ENCODE measurements at places on chromosomes 5 and 9.

- no peak for DNase-seq
Measured at GRCh38 chr5:142292249-142292648, 32.6 kb downstream of the SPRY4 start.

DNA sequence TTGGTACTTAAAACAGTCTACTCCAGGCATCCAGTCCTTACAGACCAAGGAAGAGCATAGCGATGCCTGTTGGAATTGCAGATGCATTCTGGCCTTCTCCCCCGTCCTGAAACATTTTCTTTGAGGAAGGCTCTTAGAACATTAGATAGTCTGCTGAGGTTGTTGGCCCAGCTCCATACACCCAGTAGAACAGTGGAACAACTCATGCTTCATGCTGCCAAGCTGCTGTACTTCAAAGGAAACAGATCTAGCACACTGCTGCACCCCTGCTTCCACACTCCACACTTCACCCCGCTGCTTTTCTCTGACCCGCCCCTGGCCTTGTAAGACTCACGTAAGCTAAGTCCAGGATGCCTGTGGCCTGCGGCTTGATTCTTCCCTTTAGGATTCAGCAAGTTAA lies 33.4 kb upstream of the NCS1 start:
- DNase-seq: peak; percentile 61

- DNase-seq: no peak
Measured at GRCh38 chr9:68841276-68842052, 136.4 kb downstream of the PIP5K1B start.

DNA sequence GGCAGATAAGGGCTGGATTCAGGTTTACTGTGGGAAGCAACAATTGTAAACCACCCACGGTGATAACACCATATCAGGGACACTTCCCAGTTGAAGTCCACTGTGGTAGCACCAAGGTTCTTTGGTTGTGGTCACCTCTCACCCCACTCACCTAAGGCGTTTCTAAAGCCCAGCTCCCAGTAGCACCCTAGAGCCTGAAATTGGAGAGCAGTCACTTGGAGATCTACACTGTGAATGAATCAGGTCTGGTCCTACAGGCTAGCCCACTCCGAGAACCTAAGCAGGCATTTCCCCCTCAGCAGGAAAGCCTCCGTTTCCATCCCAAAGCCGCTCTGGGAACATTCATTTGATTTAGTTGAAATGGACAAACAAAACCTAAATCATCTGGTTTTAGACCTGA lies 191.3 kb downstream of the TTC39B start:
- no peak for DNase-seq

GRCh38 chr9:91166796-91167366 lies 194.8 kb downstream of the AUH start:
- no peak for DNase-seq

DNA sequence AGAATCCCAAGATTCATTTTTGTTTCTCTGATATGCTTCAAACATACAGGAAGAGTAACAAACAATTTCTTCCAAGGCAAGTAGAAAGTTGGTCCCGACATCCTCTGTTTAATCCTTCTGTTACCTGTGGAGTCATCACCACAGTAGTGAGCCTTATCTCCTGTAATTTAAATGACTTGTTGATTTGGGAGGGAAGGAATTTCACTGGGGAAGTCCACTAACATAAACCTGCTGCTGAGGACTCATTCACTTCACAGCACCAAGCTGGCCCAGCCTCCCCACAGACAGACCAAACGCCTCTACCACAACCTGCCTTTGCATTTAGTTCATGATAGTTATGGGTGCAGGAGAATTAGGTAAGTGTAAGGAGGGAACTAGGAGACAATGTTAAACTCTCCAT lies 63.2 kb downstream of the PRKACG start:
- no peak for DNase-seq

GRCh38 chr5:74361406-74362358 lies 278.8 kb downstream of the ENC1 start:
- no peak for DNase-seq

DNA sequence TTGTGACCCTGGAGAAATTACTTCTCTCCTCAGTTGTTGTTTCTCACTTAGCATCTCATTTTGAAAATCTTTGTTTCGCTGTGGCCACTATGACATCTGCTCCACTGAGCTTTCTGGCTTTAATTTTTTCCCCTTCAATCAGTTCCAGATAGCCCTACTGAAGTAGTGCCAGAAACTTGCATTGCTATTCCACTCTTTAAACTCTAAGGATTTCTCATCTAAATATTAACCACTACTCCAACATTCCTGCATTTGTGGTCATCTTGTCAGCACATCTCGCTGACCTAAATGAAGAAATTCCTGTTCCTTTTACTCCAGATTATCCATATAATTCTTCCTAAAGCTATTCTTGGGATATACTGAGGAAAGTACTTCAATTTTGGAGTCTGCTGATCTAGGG lies 15.3 kb upstream of the NOL6 start:
- DNase-seq: no peak

GRCh38 chr5:113226116-113226736 lies 208.6 kb downstream of the TSSK1B start:
- DNase-seq: no peak

DNA sequence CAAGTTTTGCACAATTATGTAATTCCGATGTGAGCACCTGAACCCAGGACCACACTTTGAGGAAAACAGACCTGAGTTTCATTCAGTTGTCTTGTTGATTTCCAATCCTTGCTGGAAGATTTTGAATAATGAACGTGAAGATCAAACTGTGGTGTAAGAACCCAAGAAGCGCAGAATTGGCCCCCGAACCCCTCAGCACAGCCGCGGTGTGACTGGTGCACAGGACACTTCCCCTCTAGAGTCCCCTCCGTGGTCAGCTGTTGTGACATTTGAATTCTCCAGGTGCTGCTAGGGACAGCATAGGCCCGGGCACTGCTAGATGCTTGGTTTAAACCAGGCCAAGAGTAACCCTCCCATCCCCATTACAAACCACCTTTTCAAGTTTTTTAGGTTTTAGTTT lies 1.7 kb downstream of the BRD3OS start:
- DNase-seq: no peak

DNA sequence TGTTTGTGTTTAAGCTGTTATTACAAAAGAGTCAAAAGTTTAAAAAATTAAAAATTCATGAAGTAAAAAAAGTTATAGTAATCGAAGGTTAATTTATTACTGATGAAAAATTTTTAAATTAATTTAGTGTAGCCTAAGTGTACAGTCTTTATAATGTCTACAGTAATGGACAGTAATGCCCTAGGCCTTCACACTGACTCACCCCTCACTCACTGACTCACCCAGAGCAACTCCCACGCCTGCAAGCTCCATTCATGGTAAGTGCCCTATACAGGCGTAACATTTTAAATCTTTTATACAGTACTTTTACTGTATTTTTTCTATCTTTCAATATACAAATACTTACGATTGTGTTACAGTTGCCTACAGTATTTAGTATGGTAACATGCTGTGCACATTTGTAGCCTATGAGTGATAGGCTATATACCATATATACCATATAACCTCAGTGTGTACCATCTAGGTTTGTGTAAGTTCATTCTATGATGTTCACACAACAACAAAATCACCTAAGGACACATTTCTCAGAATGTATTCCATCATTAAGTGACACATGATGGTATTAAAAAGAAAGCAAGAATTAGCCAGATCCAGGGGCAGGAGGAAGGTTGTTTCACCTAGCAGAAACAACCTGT lies 40.1 kb downstream of the DCAF10 start:
- peak; percentile 57 for DNase-seq

- DNase-seq: no peak
Measured at GRCh38 chr9:77712533-77713130, 64.5 kb upstream of the GNA14 start.

- DNase-seq: no peak
Measured at GRCh38 chr5:11524188-11524587, 380.1 kb downstream of the CTNND2 start.

DNA sequence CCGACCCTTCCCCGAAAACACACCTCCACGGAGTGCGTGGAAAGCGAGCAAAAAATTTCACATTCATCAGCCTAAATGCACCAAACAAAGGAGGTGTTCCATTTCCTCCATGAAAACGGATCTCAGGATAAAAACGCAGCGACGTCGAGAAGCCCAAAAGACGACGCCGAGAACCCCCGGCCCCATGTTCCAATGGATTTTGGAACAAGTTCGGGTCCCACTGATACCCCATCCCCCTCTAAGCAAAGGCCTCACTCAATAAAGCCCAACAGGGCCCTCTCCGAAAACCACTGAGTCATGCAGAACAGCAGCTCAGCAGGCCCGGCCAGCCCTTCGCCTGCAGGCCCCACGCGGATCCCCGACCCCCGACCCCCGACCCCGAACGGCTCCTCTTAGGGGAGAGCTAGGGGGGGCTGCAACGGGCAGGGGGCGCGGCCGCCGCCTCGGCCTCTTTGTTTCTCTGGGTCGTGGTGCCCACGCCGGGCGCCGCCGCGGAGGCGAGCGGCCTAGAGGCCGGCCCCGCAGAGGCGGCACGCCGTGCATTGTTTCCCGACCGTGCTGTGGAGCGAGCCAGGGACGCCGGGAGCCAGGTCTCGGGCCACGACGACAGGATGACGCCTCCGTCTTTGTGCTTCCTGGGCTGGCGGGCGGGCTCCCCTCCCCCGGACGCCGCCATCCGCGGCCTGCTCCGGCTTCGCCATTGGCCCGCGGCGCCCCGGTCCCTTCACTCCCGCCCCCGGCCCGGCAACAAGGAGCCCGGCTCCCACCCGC lies 915 bp downstream of the ZFAND5 start:
- DNase-seq: peak; percentile 50

GRCh38 chr9:34334337-34334824 lies 5.0 kb downstream of the NUDT2 start:
- DNase-seq: no peak

GRCh38 chr9:113526841-113527240 lies 63.3 kb downstream of the RGS3 start:
- no peak for DNase-seq

DNA sequence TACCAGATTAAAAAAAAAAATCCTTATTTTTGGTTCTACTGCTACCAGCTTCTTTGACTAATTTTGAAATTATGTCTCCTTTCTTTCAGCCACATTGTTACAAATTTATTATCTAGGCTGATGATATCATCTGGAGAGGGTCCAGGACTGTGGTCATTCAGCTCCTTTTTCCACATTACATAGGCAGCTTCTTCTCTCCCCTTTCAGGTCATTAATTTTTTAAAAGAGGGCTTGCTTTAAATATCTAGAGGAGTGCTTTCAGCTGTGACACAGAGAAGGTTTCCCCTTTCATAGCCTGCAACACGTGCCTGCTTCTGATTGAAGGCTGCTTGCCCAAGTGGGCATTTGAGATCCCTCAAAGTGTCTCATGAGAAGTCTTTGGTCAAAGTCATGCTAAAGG lies 155.7 kb upstream of the PAPPA start:
- DNase-seq: no peak

DNA sequence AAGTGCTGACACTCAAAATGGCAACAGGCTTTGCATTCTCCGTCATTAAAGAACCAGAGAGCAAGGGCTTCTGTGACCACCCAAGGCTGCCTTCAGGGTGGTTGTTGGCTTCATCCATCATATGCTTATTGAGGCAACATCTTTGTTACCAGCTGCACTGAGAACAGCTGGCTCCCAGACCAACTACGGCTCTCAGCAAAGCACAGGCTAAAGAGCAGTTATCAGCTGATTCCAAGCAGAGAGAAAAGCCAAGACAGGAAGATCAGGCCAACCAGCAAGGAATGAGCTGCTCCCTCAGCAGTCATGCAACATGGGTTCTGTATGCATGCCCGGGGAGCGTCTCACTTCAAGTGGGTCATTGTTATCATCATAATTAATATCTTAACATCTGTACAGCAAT lies 358.9 kb downstream of the ACTL7B start:
- no peak for DNase-seq

DNA sequence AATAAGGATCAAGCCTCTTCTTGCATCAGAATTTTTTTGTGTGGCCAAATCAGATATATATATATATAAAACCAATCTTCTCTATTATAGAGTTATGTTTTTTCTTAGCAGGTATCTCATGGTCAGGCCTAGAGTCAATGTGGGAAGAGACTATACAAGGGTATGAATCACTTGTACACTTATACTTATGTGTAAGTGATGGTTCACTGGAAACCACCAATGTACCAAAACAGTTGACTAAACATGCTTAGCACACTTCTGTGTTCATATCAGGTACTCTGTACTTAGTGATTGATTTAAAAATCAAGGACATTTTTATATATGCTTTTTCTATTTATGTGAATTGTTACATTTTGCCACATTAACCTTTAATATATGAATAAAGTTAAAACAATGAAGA lies 92.6 kb downstream of the CWC27 start:
- no peak for DNase-seq

DNA sequence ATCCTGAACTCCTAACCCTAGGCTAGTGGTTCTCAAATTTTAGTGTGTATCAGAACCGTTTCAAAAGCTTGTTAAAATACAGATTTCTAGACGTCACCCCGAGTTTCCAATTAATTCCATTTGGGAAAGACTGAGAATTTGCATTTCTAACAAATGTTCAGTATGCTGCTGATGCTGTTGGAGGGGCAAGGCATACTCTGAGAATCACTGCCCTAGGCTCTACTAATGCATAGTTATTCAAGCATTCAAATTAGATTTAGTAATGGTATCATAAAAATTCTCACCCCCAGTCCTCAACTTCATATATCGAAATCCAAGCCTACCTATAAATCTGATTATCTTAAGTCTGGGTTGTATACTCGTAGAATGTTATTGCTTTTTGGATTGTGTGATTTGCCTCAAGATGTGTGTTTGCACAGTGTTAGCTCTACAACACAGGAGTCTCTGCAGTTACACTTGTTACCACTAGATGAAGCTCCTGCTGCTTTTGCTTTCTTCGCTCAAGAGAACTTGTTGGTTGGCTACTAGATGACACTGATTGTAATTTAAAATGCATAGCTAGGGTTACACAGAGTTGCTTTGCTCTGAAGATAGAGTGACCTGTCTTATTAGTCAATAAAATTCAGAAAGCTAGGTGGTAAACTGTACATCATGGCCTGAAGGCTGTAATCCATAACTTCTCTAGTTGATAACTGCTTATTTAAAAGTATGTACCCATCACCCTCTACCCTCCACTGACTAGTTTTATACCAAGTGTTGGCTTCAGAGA lies 7.5 kb upstream of the ERAP2 start:
- peak; percentile 80 for DNase-seq
